ENCODE measurements at places on chromosomes 4 and X. TPM values are rescaled to one million over a fixed set of nuclear protein-coding genes. Genes with fewer than 3 reads are reported as not detected.

DNA sequence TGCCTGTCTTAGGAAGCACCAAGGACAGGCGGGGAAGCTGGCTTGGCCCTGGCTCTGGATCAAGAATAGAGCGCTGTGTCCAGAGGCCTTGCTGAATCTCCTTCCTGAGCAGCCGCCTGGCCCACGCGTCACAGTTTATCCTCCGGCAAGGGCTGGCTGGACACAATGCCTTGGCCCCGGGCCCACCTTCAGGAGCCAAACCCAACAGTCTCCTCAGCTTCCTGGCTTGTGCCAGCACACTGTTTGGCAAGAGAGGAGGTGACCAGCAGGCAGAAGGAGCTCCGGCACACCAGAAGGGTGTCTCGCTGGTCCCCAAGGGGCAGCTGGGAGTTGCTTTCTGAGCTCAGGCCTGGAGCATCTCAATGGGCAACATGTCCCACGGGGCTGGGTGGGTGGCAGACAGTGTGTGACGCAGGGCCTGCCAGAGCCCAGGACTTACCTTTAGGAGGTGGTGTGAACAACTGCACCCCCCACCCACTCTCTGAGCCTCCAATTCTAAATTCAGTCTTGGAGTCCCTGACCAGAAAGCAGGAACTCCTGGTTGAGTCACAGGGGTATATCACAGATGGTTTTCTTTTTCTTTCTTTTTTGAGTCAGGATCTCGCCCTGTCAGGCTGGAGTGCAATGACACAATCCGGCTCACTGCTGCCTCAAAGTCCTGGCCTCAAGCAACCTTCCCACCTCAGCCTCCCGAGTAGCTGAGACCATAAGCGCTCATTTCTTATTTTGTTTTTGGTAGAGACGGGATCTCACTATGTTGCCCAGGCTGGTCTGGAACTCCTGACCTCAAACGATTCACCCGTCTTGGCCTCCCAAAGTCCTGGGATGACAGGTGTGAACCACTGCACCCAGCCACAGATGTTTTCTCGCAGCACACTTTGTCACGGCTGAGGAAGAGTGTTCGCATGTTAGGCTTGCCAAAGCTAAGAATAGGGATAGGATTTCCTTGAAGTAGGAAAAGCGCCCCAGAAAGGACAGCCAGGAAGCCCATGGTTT is 361.2 kb downstream of the BCOR start:
- no peak for DNase-seq

OFD1 gene
- 14.4 TPM for total RNA-seq

DNA sequence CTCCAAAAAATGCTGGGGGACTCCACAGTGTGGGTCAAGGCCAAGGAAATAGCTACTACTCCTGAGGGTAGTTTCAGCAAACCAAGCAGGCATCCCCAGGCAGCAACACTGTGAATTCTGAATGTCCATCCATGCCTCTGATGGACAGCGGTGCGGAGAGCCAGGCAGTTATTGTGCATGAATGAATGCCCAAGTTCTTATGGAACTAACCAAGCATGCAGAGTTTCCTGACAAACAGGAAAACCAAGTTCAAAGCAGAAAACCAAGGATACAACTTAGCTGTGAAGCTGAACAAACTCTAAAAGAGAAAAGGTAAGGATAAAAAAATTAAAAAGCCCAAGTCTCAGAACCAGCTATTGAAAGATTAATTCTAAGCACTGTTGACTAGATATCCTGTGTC is 642.6 kb upstream of the HS3ST1 start:
- no peak for DNase-seq

MAGEC2 gene
- total RNA-seq: not detected

MAGEB1 gene
- not detected for total RNA-seq

- no peak for DNase-seq
Measured at GRCh38 chrX:14084466-14084865, 54.8 kb upstream of the GEMIN8 start.

GAGE12E gene
- not detected for total RNA-seq

GRCh38 chr4:122456231-122457116 is at the start of gene IL2:
TSS of gene IL2 (minus strand) at chr4:122456725. CDS start at chr4:122456440, 285 bp downstream.
- DNase-seq: no peak

OPRPN gene
- not detected for total RNA-seq

POF1B gene
- total RNA-seq: 0.32 TPM

DNA sequence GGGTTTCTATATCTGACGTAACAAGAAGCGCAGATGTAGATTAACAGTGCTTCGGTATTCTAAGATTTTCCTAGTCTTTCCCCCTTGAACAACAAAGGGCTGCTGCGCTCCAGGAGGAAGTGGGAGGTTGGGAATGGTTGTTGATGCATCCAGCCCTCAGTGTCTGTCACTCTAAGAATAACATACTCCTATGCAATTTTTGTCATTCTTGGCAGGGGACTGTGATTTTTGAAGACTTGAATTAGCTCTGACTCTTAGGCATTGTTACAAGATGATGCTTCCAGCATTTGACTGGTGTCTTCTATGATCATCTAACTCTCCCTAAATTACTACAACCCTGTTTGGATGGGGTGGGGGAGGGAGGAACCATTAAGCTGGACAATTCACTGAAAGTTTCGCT is 394.2 kb downstream of the ARHGAP24 start:
- no peak for DNase-seq

AMTN gene
- not detected for total RNA-seq

GRCh38 chr4:3746701-3747580 is 19.2 kb upstream of the ADRA2C start:
- DNase-seq: no peak

HSFX1 gene
- total RNA-seq: 0.64 TPM

Measured in mesenteric fat pad (tissue), 1 donor.